CD4-positive, alpha-beta T cell treated with Interleukin-4 for 1 hour (primary cell): ENCODE measurements at places on chromosomes 3 and 15.

DNA sequence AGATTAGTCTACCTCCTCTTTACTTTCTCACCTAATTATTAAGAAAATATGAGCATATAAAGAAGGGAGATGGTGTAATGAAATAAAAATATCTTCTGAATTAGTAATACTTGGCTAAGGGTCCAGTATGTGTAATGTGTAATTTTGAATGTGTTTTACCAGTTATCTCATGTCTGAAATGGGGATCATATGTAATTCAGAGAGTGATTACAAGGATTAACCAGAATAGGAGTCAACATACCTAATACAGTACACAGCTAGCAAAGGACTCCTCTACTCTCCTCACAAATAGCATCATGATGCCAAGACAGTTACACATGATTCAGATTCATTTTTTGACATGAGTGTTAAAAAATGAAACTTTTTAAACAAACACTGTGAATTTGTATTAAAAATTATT, 570.4 kb downstream of the SI start:
- DNase-seq = no peak

DNA sequence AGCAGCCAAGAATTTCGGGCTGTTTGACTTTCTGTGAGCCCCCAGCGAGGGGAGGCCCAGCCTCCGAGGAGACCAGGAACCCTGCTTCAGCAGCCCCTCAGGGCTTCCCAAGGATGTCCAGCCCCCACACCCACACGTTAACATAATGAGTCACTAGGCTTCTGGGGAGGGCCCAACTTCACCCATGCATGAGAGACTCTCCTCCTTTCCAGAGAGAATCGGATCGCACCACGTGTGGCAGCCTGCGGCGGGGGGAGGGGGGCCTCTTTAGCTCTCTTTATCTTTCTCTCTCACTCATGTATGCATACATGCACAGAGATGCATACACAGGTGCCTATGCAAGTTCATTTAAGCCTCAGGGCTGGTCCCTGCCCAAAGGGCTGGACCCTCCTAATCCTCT, 3.1 kb upstream of the AP2M1 start:
- DNase-seq = no peak

DNA sequence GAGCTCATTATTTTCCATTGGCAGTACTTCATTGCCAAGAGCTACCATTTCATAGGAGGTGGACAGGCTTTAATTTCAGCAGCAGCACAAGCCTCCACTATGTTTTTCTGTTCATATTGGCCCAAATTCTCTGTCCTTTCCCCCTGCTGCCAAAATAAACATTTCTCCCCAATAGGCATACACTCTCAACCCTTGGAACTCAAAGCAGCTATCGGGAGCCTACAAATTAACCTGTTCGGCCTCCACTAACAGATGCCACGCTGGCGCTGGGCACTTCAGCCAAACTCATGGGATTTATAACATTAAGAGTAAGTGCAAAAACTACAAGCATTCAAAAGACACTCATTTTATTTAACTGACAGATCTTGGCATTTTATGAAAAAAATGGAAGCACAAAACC, 95.7 kb downstream of the NSUN3 start:
- no peak for DNase-seq

DNA sequence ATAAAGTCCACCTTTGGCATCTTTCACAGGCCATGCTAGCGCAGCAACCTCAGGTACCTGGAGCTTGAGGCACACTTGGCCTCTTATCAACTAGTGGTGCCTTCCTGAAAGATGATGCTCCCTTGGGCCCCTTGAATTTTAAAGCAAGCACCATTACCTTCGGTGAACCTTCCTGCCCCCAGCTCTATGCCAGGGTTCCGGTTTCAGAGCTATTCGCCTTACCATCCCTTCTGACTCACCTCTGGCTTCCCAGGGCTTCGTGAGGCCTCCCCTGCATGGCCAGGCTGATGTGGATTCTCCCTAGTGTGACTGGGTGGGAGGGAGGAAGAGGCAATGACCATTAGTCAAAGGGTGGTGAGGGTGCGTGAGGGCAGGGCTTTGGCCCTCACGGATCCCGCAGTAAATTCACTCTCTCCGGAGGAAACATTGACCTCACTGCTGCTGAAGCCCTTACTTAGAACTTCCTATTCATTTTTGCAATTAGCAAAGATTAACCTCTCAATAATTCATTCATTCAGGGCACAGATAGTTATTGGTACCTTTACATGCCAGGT, 16.3 kb downstream of the BHLHE40 start:
- DNase-seq = no peak

GRCh38 chr3:129448186-129448895, 8.3 kb downstream of the IFT122 start:
- DNase-seq = no peak

GRCh38 chr15:93250209-93250608, 161.2 kb upstream of the RGMA start:
- no peak for DNase-seq

DNA sequence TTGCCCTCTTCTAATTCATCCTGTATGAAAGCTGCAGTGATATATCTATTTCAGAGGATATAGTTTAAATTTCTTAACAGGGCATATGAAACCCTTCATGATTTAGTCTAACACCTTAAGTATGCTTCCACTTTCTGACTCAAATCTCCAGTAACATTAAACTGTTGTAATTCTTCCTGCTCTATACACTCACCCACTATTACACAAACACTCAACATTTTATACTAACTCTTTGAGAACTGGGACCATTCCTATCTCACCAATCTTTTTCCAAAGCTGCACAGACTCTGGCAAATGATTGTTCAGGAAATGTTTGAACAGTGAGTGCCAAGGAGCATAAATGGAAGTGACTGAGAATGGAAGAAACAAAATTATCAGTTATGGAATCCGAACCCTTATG, 560.4 kb upstream of the DPPA4 start:
- no peak for DNase-seq

DNA sequence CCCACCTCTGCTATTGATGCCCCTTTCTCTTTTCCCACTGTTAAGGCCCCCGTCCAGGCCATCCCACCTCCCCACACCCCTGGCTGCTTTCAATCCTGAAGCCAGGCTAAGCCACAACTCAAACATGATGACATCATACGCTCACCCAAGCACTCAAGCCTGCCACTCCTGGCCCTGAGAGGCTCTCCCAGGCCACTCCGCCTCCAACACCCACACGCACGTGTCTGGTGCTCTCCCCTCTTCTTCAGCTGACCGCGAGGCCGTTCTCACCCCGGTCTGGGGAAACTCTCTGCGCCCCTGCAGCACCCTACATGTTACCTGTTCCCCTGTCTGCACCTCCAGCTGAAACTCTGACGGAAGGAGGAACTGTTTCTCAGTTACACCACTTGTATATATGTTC, 6.2 kb downstream of the ZXDC start:
- DNase-seq = no peak

DNA sequence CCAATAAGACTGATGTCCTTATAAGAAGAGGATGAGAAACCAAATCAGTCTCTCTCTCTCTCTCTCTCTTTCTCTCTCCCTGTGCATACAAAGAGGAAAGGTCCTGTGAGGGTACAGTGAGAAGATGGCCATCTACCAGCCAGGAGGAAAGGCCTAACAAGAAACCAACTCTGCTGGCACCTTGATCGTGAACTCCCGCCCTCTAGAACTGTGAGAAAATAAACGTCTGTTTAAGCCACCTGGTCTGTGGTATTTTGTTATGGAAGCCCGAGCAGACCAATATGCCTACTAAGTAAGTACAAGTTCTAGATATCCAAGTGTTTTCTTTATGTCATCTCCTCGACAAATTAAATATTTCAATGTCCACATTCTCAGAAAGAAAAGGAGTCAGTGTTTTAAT, 44.9 kb upstream of the TMC3 start:
- no peak for DNase-seq

GRCh38 chr15:38683382-38684242, 119.0 kb upstream of the RASGRP1 start:
- DNase-seq = peak; percentile 84

GRCh38 chr15:94075349-94075748, 156.0 kb upstream of the MCTP2 start:
- no peak for DNase-seq

GRCh38 chr3:136817448-136817847, 1.5 kb upstream of the SLC35G2 start:
- DNase-seq = no peak

GRCh38 chr15:84973492-84974460, 7.9 kb upstream of the PDE8A start:
- DNase-seq = no peak

DNA sequence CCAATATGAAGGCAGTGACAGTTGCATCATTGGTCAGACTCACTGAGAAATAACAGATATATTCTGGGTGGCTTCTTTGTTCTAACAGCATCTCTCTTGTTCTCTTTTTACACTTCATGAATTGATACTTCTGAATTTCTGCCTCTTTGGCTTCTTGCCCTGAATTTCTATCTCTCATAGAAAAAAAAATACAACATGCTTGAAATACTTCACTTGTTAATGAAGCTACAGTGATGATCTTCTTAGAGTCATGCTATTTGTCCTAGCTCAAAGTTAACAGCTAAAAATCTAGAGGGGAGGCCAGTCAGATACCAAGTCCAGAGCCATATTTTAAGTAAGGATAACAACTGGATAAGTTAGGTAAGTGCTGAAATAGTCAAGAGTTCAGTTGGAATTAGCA, 597.2 kb upstream of the AGTR1 start:
- DNase-seq = no peak

- DNase-seq = no peak
These were observed 139.4 kb upstream of the TSC22D2 start for GRCh38 chr3:150268426-150269391.

DNA sequence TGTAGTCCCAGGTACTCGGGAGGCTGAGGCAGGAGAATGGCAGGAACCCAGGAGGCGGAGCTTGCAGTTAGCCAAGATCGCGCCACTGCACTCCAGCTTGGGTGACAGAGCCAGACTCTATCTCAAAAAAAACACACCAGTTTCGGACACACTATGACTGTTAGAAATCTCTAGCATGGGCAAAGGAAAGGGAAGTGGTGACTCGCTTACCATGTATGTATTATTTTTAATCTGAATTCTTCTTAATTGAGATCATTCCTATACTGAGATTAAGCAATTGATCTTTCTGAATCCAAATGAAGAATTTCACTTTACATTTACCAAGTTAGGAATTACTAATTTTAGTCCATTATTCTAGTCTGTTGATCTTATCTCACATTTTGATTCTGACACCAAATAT, 459.2 kb upstream of the ALCAM start:
- DNase-seq = no peak

DNA sequence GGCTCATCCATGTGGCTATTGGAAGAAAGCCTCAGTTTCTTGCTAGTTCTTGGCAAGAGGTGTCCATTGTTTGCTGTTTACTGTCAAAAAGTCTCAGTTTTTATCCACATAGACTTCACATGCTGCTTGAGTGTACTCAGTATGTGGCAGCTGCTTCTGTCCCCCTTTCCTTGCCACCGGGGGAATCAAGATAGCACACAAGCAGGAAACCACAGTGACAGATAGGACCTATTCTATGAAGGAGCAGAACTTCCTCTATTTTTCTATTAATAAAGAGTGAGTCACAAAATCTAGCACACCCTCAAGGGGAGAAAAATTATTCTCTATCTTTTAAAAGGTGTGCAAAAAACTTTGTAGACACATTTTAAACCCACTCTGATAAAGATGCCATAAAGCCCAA, 121.4 kb upstream of the GMNC start:
- no peak for DNase-seq

DNA sequence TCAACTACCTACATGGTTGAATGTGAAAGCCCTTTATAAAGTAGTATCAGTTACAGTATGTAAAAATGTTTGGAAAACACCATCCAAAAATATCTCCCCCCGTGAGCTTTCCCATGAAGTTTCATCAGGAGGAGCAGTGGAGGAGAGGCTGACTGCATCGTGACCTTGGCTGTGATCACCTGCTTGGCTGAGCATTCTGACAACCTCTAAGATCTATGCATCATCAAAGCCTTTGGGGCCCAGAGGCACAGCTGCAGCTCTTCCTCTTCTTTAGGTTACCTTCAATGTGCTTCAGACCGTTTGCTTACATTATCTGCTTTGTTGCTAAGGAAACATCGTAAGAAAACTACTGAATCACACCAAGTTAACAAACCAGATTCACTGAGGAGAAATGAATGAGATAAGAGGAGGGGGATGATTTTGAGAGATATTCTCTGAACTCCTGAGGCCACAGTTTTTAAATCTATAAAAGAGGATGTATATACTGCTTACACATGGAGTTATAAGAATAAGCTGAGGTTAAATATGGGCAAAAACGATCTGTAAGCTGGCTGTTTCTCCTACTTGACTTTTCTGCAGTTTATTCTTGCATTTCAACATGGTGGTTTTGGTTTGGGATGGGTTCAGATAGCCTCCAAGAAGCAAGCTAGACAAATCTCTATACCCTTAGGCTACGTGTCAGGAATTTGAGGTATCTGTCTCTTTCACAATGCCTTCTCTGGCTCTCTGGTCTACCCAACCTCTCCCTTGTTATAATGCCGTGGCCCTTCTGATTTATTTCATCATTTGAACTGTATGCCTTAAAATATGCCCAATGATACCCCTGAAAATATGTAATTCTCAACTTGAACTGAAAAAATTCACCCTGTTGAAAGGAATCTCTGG, 4.0 kb downstream of the GCSAM start:
- peak; percentile 84 for DNase-seq

DNA sequence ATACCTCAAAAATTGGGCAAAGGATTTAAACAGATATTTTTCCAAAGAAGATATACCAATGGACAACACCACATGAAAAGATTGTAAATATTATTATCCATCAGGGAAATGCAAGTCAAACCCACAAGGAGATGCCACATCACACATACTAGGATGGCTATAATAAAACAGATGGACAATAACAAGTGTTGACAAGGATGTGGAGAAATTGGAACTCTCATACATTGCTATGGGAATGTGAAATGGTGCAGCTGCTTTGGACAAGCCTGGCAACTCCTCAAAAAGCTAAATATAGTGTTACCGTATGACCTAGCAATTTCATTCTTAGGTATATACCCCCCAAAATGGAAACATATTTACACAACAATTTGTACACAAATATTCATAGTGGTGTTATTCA, 59.3 kb downstream of the PPCDC start:
- no peak for DNase-seq

- peak; percentile 35 for DNase-seq
These were observed 131.3 kb downstream of the SMAD6 start for GRCh38 chr15:66833371-66833770.

GRCh38 chr3:48702320-48702920, 14.6 kb downstream of the IP6K2 start:
- DNase-seq = no peak
